ENCODE measurements at places on chromosomes 11 and 22. TPM values are rescaled to one million over a fixed set of nuclear protein-coding genes. Genes with fewer than 3 reads are reported as not detected.
A peak's percentile ranks its signal among the peaks of the same experiment; 100 is the strongest.

GRCh38 chr11:69199583-69200315, 44.0 kb downstream of the SMIM38 start:
- peaks cover 20% of the 10 kb centered on the region for H3K27me3 ChIP-seq
- H3K27ac ChIP-seq: no peak overlapping the region
- no peak overlapping the region for H3K4me3 ChIP-seq
- no peaks in the 10 kb centered on the region for H3K36me3 ChIP-seq

DNA sequence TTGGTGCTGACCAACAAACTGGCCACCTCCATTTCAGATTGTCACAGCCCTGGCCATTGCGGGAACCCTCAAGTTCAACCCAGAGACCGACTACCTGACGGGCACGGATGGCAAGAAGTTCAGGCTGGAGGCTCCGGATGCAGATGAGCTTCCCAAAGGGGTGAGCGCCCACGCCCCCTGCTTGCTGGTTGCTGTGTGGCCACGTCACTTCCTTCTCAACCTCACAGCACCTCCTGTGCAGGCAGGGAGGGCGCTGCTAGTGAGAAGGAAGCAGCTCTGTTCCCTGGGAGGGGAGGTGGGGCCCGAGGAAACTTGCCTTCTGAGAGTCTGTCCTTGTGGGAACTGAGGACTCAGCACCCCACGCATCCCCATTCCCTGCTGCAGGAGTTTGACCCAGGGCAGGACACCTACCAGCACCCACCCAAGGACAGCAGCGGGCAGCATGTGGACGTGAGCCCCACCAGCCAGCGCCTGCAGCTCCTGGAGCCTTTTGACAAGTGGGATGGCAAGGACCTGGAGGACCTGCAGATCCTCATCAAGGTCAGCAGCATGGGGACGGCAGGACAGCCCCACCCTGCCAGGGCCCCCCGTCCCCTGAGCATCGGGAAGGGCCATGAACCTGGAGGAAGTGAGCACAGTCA, 19.3 kb downstream of the POLR3H start:
- H3K4me1 ChIP-seq: no peaks in the 10 kb centered on the region
- H3K4me3 ChIP-seq: no peak overlapping the region
- peak overlapping the region; percentile 46 for H3K27ac ChIP-seq
- no peak for DNase-seq

DNA sequence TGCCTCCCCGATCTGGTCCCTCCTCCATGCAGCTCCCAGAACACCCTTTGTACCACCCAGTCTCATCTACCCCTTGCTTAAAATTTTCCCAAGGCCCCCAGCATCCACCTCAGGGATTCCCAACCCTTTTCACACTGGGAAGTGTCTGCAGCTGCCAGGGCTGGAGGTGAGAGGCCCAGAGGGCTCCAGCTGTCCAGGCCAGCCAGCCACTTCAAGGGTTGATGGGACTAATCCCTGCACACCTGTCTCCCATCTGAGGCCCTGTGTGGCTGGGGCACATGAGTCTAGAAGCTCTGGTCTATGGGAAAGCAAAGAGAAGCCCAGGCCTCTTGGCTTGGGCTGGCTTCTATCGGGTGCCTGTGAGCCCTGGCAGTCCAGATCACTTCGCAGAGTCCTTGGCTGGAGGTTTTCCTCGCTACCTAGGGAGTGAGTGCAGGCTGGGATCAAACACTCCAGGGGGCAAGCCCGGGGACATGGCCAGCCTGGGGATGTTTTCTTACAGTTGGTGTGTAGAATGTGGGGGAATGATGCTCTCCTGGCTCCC, 41.1 kb upstream of the TPBGL start:
- DNase-seq: no peak
- no peaks in the 10 kb centered on the region for H3K36me3 ChIP-seq
- H3K27ac ChIP-seq: no peak overlapping the region
- peaks cover 41% of the 10 kb centered on the region for H3K27me3 ChIP-seq

GRCh38 chr22:21041937-21042336, 3.8 kb upstream of the LRRC74B start:
- peaks cover 44% of the 10 kb centered on the region for H3K4me1 ChIP-seq
- H3K27me3 ChIP-seq: no peaks in the 10 kb centered on the region

The MMP3 gene
- 0.19 TPM for total RNA-seq

The OR5W2 gene
- not detected for total RNA-seq
